LoVo (cell line): ENCODE measurements at places on chromosomes 5 and 9.

- DNase-seq, result no peak
These were observed 103.6 kb upstream of the SSBP2 start for GRCh38 chr5:81854485-81854884.

DNA sequence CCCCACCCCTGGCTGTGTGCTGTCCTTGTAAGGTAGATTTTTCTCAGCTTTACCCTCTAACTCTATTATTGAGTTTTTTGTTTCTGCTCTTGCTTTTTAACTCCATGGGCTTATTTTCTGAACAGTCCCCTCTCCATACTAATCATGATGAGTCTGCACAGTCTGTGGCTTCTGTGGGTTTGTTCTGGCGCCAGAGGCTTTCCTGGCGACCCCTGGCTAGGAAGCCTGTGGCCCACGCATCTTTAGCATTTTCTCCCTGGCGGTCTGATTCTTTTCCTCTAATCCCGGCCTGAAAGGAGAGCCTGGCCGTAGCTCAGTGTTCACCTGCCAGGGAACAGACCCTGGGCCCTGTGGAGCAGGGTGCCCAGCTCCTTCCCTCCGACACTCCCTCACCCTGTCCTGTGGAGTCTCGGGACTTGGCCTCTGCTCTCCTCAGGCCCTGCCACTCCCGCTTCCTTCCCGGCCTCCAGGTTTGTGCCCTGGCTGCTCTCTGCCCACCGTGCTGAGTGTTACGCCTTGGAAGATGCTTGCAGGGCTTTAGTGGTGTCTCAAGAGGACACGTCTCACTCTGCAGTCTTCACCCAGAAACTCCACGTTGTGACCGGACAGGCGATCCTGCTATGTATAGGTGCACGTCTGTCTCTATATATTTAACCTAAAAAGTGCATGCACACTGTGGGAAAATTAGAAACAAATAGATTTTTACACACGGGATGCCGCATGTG, 31.7 kb upstream of the LRRC14B start:
- DNase-seq, result no peak

DNA sequence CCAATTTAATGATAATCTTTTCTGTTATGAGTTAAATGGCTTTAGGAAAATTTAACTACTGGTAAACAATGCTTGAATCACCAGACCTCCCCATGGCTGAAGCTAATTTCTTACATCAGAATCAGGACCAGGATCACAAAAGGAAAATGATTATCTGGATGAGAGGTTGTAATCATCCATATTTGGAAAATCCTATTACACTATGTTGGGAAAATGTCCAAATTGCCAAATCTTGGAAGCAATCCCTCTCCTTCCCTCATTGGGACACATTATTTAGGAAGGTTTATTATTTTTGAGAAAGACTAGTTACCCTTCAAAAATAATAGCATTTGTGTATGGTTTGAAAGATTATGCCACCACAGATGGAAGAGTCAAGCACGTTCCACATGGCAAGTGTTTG, 130.7 kb upstream of the MINAR2 start:
- no peak for DNase-seq

- no peak for DNase-seq
These were observed 469.2 kb upstream of the ZNF608 start for GRCh38 chr5:125215593-125215992.

GRCh38 chr9:128097543-128098296, 29.7 kb downstream of the SLC25A25 start:
- no peak for DNase-seq

- no peak for DNase-seq
These were observed 649 bp downstream of the AP3B1 start for GRCh38 chr5:78293851-78294247.

DNA sequence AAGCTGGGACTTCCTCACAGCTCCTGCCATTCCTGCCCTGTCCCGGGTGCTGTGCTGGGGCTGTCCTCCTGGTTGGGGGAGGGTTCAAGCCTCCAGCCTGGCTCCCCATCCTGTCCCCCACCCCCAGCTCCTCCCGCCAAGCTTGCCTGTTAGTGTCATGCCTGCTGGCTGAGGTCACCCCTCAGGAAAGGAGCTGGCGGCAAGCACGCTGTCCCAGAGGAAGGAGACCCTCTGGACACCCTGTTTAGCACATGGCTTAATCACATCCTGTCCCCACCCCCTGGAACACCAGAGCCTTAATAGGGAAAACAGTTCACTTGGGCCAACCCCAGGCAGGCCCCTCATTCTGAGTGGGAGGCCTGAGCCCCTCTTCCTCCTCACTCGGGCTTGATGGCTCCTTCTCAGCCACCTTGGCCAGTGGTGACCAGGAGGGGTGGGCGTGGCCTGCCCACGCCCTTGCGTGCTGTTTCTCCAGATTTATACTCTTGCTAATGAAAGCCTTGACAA, 9.2 kb upstream of the PHYHD1 start:
- DNase-seq, result no peak

- no peak for DNase-seq
These were observed 44.1 kb upstream of the OLFM1 start for GRCh38 chr9:135043345-135043744.

- DNase-seq, result no peak
These were observed 8.7 kb downstream of the NACC2 start for GRCh38 chr9:136086213-136086881.

GRCh38 chr5:93120051-93120450, 461.0 kb downstream of the NR2F1-AS1 start:
- DNase-seq, result no peak

DNA sequence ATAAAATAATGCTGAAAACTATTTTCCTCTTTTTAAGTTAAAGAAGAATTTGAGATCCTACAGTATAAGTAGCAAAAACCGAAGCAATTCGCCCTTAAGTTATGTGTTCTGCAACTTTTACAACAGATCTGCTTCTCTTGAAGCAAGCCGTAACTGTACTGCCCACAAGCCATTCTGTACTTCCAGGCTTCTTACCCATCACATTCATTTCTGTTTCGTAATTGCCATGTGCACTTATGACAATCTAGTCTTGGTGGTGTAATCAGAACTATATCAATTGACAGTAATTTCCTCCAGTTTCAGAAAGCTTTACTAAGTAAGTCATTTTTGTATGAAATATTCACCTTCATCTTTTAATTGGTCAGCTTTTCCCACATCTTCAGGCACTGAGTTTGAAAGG, 13.8 kb downstream of the SGTB start:
- DNase-seq, result no peak

GRCh38 chr5:139951296-139951924, 91.7 kb downstream of the NRG2 start:
- DNase-seq, result no peak

DNA sequence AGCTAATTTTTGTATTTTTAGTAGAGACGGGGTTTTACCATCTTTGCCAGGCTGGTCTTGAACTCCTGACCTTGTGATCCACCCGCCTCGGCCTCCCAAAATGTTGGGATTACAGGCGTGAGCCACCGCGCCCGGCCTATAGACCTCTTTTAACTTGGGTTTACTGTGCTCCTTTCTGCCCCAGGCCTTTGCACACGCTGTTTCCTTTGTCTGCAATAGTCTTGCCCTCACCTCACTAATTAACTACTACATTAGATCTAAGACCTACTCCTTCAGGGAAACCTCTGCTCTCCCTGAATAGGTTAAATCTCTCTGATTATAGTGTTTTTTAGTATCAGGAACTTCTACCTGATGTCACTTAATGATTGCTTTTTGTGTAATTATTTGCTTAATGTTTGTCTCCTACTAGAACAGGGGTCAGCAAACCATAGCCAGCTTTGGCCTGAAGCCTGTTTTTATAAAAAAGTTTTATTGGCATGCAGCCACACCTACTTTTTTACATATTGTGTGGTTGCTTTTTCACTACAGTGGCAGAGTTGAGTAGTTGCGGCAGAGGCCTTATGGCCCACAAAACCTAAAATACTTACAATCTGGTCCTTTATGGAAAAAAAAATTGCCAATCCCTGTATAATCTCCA, 31.2 kb upstream of the TLE1 start:
- DNase-seq, result peak; percentile 11

DNA sequence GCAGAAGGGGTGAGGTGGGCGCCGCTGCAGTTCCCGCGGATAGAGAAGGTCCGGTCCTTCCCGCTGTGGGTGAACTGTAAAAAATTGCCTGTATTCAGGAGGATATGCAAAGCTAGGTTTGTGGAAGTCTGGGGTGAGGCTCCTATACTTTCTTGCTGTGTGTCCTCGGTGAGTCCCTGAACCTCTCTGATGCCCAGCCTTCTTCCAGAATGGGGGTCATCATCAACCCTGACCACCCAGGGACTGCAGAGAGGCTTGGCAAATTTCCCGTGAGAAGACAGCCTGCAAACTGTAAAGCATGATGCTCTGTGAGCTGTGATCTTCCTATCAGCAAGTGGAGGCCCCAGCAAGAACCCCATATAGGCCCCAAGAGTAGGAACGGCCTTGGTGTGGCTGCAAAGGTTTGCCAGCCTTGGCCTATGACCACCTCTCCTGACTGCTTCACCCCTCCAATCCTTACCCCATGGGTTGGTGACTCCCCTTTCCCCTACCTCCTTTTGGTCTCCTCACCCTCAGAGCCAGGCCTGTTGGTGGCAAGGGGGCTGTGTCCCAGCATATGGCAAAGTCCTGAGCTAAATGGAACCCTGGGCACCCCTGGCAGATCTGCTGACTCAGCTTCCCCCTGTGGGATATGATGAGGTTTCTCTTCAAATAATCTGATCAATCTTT, 760 bp downstream of the ALDH1B1 start:
- no peak for DNase-seq

DNA sequence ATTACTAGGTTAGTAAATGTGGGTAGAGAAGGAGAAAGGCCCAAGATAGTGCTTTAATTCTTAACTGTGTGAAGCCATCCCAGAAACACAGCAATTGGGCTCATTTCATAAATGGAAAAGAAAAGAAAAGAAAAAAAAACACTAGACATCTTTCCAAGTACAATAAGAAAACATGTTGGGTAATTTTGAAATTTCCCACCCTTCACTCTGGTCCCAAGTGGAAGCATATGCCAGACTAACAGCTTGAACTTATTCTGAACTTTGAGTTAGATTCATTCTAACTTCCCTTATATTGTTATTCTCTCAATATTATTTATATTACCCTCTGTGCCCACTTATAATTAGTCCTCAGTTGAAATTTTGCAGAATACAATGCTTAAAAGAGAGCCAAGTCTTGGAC, 113.4 kb upstream of the GHR start:
- no peak for DNase-seq

GRCh38 chr9:5575000-5575399, 53.9 kb upstream of the RIC1 start:
- DNase-seq, result no peak

DNA sequence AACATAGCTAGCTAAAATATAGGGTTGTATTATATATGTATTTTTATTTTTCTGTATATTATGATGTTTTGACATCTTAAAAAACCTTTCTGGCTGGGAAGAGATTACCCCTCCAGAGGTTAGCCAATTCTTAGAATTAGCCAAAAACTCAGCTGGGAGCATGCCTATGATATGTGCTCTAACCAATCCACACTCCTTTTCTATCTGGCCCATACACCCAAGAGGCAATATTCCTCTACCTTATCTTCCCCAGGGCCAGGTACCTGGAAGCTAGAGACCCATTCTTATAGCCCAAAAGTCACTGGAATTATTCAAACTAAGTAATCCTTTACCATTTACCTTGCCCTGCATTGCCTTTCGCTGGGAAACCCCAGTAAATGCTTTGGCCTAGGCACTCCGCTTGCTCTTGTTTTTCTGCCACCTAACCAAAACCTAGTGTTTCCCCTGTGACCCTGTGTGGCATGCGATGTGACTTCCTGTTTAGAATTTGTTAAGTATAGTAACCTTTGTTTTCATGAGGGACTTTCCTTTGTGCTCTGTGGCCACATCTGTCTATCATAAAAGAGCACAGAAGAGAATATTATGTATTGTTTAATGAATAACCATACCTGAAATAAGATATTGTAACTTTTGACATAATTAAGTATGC, 37.4 kb downstream of the CSNK1G3 start:
- DNase-seq, result no peak

- DNase-seq, result no peak
These were observed 29.2 kb downstream of the HOMER1 start for GRCh38 chr5:79484731-79485130.

GRCh38 chr5:102628441-102629175, 126.5 kb upstream of the PAM start:
- no peak for DNase-seq

DNA sequence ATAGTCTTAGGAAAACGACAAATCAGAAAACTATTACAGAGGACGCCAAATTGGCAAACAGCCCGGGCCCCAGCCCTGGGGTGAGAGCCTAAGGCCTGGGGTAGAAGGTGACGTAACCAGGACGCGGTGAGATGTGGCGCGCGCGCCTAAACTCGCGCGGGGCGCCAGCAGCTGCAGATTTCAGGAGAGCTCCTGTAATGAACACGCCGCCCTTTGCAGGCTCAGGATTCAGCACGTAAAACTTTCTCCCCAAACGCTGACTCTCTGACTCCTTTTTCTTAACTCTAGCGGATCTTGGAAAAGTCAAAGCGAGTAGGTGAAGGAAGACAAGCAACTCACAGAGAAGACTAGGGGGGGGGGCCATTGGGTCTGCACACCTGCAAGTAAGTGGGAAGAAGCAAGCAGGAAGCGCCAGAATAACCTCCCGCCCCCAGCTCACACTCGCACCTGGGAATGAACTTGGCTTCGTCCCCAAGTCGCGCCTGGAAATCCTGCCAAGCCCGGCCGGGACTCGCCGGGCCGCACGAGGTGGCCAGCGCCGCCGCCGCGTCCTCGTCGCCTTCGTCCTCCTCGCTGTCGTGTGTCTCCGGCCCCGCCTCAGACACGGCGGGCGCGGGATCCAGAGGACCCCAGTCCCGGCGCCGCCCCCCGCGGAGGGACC, 822 bp downstream of the RASEF start:
- DNase-seq, result peak; percentile 10

DNA sequence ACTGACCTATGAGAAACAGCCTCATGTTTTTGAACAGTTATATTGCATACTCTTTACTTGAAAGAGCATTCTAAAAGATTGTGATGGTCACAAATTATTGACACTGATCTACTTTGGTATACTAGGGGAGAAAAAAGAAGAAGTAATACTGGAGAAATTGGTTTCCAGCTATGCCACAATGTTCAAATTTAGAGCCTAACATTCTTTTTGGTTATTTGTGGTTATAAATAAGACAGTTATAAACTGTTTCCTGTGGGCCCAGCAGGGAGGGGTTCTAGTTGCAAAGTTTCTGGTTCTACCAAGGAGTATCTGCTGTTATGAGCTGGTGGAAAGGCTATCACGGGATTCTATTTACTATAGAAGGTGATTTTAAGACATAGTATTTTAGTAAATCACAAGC, 4.8 kb downstream of the CWC27 start:
- DNase-seq, result no peak

- DNase-seq, result no peak
These were observed 49.3 kb upstream of the PPARGC1B start for GRCh38 chr5:149680810-149681221.

- no peak for DNase-seq
These were observed 3.4 kb upstream of the CEP72 start for GRCh38 chr5:608429-609370.

DNA sequence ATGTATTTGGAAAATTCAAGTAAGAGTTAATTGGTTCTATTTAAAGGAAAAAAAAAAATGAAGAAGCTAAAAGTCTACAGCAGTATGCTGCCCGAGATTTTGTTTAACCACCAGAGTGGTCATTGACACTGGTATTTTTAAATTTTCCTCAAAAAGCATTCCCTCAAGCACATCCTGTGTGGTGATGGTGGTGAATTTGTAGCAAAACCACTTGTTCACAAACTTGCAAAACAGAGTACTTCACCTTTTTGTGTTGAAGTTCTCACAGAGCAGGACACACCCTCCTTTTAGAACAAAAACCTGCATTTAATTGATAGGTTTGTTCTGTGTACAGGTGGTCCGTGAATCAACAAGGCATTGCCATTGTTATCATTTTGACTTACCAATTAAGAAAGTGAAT, 374.2 kb downstream of the EFNA5 start:
- DNase-seq, result no peak
